ENCODE measurements at places on chromosomes 6 and 20.

- DNase-seq: no peak
Measured at GRCh38 chr20:60046011-60046413, 87.8 kb downstream of the CDH26 start.

- DNase-seq: no peak
Measured at GRCh38 chr6:167056370-167056769, 57.2 kb downstream of the CEP43 start.

- no peak for DNase-seq
Measured at GRCh38 chr20:38346741-38347140, 459 bp downstream of the LBP start.

DNA sequence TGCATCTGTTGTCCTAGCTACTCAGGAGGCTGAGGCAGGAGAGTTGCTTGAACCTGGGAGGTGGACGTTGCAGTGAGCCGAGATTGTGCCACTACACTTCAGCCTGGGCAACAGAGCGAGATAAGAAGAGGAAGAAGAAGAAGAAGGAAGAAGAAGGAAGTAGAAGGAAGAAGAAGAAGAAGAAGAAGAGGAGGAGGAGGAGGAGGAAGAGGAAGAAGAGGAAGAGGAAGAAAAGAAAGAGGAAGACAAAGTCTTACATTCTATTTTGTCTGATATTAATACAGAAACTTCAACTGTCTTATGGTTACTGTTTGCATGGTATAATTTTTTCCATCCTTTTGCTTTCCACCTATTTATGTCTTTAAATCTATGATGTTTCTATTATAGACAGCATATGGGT, 7.2 kb upstream of the NELFCD start:
- DNase-seq: no peak

GRCh38 chr6:105786890-105787655, 299.1 kb upstream of the PRDM1 start:
- DNase-seq: no peak

DNA sequence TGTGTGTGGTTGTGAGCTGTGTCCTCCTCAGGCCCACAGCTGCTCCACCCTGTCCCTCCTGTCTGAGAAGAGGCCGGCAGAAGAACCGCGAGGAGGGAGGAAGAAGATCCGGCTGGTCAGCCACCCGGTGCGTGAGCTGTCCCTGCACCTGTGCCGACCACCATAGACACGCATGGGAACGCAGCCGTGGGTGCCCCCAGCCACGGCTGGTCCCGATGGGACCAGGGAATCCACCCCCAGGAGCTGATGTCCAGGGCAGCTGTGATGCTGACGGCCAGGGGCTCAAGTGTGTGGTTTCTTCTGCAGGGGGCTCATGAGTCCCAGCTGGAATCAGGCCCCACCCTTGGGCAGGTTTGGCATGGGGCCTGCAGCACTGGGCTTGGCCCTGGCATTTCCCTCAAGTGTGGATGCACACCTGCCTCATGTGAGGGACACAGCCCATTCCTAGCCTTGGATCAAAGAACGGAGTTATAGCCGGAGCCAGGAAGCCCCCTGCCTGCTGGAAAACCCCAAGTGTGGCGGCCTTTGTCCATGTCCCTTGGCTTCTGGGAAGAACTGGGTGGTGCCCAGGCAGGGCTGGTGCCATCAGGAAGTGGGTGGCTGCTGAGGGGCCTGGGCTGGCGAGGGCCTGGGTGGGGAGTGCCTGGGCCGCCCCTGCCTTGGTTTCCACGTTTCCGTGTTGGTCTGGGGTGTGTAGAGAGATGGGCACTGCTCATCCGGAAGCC, 4.6 kb upstream of the TNFRSF6B start:
- DNase-seq: peak; percentile 37

GRCh38 chr6:69895396-69895795, 29.0 kb downstream of the COL19A1 start:
- DNase-seq: no peak

- no peak for DNase-seq
Measured at GRCh38 chr6:116395647-116396046, 24.9 kb downstream of the DSE start.

DNA sequence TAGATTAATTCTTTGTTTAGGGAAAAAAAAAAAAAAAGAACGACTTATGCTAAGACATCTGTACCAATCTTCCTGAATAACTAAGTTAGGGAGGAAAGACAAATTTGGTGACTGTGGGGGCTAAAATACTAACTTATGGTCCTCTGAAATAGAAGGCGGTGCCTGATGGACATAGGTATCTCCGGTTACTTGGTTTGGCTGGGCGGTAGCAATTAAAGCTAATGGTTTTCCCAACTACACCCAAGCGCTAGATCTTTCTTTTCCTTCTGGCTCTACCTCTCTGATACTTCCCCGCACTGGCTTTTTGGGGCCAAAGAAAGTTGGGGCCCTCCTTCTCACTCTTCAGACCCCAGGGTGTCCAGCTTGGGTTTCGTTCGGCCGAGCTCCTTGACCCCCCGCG, 1.0 kb upstream of the RBM24 start:
- DNase-seq: no peak

GRCh38 chr6:152313542-152314482, 323.4 kb downstream of the SYNE1 start:
- no peak for DNase-seq

- DNase-seq: no peak
Measured at GRCh38 chr6:134258849-134259306, 59.0 kb downstream of the SGK1 start.

DNA sequence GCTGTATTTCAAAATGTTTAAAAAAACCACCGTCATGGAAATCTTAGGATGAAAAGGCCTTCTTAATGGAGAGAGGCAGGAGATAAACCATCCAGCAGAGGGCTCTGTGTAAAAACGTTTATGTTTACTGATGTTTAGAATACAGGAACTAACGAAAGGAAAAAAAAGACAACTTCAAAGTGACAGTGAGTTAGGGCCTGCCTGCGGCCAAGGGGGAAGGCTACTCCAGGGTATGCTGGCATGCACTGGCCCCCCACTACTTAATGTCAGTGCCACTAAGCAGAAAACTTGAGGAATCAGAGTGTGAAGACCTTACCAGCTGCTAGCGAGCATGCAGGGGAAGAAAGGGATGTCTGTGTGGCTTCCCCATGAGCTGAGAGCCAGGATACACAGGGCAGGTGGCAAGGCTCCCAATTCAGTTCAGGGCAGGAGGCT, 47.7 kb downstream of the AKAP7 start:
- DNase-seq: peak; percentile 16

- no peak for DNase-seq
Measured at GRCh38 chr6:137122612-137123011, 50.8 kb downstream of the IL22RA2 start.

DNA sequence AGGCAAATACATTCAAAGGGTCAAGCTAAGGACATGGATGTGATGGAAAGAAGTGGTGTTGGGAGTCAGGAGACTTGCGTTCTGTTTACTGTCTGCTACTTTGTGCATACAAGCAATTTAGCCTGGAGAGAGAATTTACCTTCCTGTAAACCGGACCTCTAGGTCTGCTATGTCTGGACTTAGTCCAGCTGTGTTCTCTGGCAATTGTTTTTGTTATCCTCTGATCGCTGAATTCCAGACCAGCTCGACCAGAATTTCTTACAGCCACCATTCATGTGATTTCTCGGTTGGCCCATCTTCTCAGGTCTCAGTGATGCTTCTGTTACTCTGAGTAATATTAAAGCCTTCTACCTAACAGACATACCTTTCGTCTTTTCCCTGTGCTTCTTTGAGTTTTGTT, 75.2 kb downstream of the LRRC1 start:
- DNase-seq: no peak

DNA sequence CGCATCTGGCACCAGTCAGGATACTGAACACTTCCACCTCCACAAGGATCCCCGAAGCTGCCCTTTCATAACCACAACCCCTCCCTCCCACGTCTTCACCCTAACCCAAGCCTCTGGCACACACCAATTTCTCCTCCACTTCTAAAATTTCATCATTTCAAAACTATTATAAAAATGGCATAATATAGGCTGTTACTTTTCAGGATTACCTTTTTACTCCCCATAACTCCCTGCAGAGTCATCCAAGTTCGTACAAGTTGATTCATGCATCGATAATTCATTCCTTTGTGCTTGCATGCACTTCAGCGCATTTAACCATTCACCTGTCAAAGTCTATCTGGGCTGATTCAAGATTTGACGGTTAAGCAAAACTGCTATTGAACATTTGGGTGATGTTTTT, 30.6 kb upstream of the LY86 start:
- no peak for DNase-seq

DNA sequence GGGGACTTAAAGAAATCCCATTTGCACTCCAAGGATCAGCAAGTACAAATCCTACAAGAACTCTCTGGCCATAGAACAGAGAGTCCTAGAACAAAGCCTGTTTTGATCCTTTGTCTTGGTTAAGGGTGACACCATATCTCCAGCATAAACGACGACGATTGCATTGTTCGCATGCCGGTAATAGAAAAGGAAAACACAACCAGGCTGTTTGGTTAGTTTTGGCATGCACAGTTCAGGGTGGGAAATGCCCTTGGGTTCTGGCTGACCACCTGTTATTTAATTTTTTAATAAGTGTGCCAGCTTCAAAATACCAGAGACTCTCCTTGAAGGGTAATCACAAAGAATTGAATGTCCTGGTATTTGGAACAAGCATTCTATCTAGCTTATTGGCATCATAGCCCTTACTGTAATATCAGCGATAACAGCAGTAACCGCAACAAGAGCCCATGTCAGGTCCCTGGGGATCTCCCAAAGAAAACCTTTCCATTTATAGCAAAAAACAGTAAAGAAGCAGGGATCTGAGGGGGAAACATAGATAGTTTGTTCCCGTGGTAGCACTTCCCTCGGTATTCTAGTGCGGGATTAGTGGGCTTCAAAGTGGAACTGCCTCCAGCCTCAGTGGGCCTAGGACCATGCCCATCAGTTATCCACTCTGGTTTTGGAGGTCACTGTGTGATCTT, 77.1 kb downstream of the TMEM170B start:
- DNase-seq: no peak

GRCh38 chr6:142356884-142357225, 55.0 kb downstream of the ADGRG6 start:
- DNase-seq: peak; percentile 72

DNA sequence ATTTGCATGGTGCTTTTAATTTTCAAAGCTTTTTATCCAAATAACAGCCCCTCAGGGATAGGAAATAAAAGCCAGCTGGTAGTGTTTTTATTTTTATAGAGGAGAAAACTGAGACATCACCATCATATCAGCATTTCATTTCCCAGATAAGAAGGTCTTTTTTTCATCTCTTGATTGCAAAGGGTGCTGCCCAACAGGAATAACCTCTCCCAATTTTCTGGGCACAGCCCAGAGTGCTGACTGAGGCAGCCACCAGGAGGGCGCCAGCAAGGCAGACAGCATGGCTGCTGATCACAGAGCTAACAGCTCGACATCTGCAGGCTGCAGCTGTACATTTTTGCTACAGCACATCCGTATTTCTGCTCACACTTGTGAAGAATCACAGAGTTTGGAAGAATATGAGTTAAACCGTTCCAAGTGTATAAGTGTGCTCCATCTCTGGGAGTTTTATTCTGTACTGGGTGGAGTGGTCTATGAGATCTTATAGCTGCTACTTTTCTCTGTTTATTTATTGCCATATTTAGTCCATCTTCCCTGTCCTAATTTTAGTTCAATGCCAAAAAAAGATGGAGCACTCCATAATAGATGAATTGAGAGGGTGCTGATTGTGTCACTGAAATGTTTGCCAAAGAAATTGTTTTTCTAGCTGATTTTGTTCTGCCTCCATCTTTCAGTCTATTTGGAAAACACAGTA, 85.5 kb upstream of the C20orf144 start:
- DNase-seq: peak; percentile 83

DNA sequence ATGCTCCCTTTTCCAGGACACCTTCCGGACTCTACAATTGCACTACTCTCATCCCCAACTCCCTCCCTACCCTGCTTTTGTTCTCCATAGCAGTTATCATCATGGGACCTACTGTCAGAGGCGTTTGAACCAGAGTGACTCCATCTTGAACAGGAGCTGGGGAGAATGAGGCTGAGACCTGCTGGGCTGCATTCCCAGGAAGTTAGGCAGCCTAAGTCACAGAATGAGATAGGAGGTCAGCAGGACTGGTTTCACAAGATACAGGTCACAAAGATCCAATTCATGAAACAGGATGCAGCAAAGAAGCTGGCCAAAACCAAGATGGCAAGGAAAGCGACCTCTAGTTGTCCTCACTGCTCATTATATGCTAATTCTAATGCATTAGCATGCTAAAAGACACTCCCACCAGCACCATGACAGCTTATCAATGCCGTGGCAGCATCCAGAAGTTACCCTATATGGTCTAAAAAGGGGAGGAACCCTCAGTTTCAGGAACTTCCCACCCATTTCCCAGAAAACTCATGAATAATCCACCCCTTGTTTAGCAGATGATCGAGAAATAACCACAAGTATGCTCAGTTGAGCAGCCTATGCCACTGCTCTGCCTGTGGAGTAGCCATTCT, 15.6 kb downstream of the SLC13A3 start:
- DNase-seq: no peak

- DNase-seq: no peak
Measured at GRCh38 chr20:61057443-61058121, 194.5 kb upstream of the CDH4 start.

DNA sequence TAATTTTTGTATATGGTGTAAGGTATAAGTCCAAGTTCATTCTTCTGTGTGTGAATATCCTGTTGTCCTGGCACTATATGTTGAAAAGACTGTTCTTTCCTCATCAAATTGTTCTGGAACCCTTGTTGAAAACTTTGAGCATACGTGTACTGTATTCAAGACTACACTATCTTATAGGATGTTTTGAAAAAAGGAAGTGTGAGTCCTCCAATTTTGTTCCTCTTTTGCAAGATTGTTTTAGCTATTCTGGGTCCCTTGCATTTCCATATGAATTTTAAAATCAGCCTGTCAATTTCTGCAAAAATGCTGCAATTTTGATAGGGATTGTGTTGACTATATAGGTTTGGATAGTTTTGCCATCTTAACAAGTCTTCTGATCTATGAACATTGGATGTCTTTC, 195.2 kb downstream of the BACH2 start:
- no peak for DNase-seq

DNA sequence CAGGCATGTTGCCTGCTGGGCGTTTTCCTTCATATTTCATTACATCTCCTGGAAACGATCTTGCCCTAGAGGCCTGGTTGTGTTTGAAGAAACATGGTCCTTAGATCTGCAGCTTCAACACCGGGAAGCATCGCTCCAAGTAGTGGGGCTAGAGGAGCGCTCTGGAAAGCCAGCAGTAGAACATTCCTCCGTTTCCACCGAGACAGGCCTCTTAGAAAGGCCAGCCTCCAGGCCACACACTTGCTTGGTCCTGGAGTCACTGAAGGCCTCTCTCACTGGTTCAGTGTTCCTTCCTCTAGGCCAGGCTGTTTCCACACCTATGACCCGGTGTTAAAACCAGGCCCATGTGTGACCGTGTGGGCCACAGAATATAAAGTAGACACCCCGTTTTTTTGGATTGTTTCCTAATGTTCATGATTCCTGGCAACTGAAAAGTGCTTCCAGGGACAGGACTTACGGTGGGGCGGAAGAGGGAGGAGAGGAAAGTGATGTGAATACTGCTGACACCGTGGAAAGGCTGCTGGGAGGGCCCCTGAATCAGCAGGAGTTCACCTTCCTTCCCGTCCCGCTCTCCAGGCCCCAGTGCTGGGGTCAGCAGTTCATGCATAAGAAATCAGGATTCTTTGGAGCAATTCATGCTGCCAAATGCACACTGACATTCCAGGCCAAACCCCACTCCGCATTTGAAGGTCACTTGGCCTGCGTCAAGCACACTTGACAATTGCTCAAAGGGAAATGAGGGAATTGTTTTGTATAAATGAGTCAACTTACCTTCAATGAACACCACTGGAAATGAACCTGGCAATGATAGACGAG, 83.8 kb downstream of the IYD start:
- peak; percentile 74 for DNase-seq

GRCh38 chr6:62998022-62998421, 213.2 kb upstream of the FKBP1C start:
- DNase-seq: no peak
